Effector memory CD8-positive, alpha-beta T cell (primary cell): ENCODE measurements at places on chromosomes 6 and 20.

DNA sequence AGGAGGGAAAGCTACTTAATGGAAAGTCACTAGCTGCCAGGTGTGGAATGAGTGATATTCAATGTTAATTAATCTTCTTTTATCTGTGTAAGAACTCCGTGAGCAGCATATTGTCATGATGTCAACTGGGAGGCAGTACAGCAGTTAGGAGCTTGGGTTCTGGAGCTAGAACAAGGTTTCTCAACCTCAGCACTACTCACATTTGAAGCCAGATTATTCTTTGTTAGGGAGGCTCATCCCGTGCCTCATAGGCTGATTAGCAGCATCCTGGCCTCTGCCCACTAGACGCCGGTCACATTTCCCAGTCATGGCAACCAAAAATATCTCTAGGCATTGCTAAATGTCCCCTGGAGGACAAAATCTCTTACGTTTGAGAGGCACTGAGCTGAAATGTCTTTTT is 41.2 kb downstream of the BCAS1 start:
- no peak for DNase-seq
- H3K36me3 ChIP-seq = no peaks in the 10 kb centered on the region
- peaks cover 75% of the 10 kb centered on the region for H3K27me3 ChIP-seq
- no peak overlapping the region for H3K27ac ChIP-seq
- no peaks in the 10 kb centered on the region for H3K4me1 ChIP-seq

DNA sequence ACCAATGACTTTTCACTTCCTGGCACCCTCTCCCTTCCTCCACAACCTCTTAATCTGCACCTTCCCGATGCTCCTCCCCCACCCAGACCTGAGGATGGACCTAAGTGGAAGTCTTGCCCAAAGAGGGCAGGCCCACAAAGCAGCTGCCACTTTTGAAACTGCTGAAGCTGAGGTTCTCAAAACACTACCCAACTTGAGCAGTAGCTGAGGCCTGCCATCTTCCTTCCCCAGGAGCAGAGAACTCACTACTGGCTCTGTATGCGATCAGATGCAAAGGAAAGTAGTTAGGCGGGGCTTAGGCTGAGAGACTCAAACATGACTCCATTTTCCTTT is 1.5 kb downstream of the HM13 start:
- DNase-seq = no peak
- no peaks in the 10 kb centered on the region for H3K27me3 ChIP-seq
- H3K4me1 ChIP-seq = peaks cover 15% of the 10 kb centered on the region
- peaks cover 16% of the 10 kb centered on the region for H3K36me3 ChIP-seq
- H3K4me3 ChIP-seq = no peak overlapping the region

DNA sequence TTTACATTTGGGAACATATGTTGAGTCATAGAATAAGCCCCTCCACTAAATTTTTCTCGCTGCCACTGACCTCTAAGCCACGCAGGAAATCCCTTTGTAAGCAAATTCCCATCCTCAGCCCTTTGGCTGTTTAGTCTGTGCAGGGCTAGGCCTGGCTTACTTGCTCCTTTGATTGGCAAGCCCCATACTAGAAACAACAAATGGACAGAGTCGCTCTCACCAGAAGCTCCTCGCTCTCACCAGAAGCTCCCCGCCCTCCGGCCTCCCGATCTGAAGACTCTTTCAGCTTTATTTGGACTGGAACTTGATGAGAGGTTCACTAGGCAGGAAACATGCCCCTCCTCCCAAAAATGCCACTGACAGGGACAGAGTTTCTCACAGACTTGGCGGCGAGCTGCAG is 149.2 kb upstream of the EXOC2 start:
- no peak for DNase-seq
- no peak overlapping the region for H3K4me3 ChIP-seq
- peaks cover 53% of the 10 kb centered on the region for H3K27me3 ChIP-seq
- H3K36me3 ChIP-seq = no peaks in the 10 kb centered on the region
- no peaks in the 10 kb centered on the region for H3K4me1 ChIP-seq
- H3K27ac ChIP-seq = no peak overlapping the region

GRCh38 chr20:44219170-44219730 is 8.7 kb upstream of the OSER1 start:
- H3K4me1 ChIP-seq = peaks cover 46% of the 10 kb centered on the region
- DNase-seq = no peak
- H3K27me3 ChIP-seq = no peaks in the 10 kb centered on the region

GRCh38 chr6:16854986-16855385 is 93.7 kb upstream of the ATXN1 start:
- no peaks in the 10 kb centered on the region for H3K36me3 ChIP-seq
- no peak overlapping the region for H3K4me3 ChIP-seq
- H3K27ac ChIP-seq = no peak overlapping the region
- H3K27me3 ChIP-seq = peaks cover 33% of the 10 kb centered on the region

DNA sequence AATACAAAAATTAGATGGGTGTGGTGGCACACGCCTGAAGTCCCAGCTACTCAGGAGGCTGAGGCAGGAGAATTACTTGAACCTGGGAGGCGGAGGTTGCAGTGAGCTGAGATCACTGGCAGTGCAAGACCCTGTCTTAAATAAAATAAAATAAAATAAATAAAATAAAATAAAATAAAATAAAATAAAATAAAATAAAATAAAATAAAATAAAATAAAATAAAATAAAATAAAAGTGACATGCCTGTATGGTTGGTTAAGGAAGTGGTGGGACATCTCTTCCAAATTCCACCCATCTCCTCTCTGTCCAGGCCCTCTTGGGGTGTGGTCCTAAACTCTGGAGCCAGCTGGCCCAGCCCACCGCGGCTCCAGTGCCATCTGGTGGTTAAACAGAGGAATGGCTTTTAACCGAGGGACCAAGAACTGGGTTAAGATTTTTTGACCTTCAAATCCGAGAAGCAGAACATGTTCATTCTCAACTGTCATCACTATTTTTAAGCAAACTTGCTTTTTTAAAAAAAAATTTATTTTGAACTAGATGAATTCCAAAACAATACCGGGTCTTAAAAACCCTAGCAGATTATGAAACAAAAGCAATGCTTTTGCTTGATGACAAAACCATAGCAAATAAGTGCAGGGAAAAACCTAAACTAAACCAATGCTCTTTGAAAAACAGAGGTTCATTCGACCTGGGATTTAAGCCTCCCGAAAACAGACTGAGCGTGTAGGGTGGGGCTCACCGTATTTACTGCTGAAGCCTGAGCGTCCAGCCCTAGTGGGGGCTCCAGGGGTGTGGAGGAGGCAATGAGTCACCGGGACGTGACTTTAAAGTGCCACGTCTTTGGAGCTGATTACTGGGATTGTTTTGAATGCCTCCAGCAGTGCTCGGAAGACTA is 68.8 kb downstream of the CDC5L start:
- peak; percentile 15 for DNase-seq
- no peak overlapping the region for H3K4me3 ChIP-seq
- H3K27ac ChIP-seq = no peak overlapping the region
- peaks cover 13% of the 10 kb centered on the region for H3K36me3 ChIP-seq
- no peaks in the 10 kb centered on the region for H3K4me1 ChIP-seq
- peaks cover 6% of the 10 kb centered on the region for H3K27me3 ChIP-seq

- H3K4me3 ChIP-seq = no peak overlapping the region
- H3K27me3 ChIP-seq = no peaks in the 10 kb centered on the region
- H3K4me1 ChIP-seq = no peaks in the 10 kb centered on the region
These were observed 257.7 kb upstream of the MARCKS start for GRCh38 chr6:113599444-113599843.

DNA sequence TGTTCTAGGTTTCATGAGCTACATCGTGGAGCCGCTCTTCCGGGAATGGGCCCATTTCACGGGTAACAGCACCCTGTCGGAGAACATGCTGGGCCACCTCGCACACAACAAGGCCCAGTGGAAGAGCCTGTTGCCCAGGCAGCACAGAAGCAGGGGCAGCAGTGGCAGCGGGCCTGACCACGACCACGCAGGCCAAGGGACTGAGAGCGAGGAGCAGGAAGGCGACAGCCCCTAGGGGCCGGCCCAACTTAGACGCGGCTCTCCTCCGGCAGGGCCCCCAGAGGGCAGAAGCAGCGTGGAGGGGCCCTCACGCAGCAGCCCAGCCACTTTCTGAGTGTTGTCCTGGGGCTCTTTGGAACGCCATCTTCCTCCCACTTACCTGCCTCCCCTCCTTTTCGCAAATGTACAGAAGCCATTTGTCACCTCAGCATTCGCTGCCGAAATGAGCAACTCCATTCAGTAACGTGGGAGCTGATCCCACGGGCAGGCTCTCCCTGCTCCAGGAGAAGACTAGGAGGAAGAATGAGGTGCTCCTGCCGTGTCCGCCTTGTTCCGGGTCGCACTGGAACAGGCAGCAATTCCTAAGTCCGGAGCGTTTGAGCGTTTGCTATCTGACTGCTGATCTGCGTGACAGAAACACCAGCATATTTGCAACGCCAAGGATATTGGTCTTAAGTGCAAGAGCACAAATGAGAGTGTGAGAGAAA is 58.4 kb downstream of the MTFR2 start:
- H3K27me3 ChIP-seq = peaks cover 10% of the 10 kb centered on the region
- no peaks in the 10 kb centered on the region for H3K36me3 ChIP-seq
- no peak overlapping the region for H3K4me3 ChIP-seq
- no peak overlapping the region for H3K27ac ChIP-seq
- no peaks in the 10 kb centered on the region for H3K4me1 ChIP-seq

- no peak overlapping the region for H3K27ac ChIP-seq
- no peak overlapping the region for H3K4me3 ChIP-seq
- peaks cover 16% of the 10 kb centered on the region for H3K4me1 ChIP-seq
- no peak for DNase-seq
These were observed 16.3 kb upstream of the SDCBP2 start for GRCh38 chr20:1345030-1345755.

DNA sequence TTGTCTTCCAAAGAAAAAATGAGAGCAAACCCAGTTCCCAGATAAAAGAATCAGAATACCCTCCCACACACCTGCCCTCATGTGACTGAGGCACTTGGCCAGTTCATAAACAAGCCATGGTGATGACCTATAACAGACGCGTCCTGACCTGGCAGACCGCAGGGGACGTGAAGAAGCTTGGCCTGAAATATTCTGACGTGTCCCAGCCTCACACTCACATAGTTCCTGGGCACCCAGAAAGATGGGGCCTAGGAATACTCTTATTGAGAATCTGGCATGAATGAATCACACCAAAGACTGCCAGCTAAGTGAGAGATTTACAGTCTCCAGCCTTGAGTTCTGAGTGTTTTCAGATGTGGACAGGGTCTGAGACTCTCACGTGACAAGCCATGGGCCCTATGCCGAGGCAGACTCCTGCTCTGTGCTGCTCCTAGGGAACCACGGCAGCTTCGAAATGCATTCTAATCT is 17.2 kb upstream of the MAP3K4 start:
- H3K27me3 ChIP-seq = peaks cover 45% of the 10 kb centered on the region
- no peak overlapping the region for H3K27ac ChIP-seq
- no peaks in the 10 kb centered on the region for H3K4me1 ChIP-seq
- H3K36me3 ChIP-seq = peaks cover 5% of the 10 kb centered on the region
- H3K4me3 ChIP-seq = no peak overlapping the region

DNA sequence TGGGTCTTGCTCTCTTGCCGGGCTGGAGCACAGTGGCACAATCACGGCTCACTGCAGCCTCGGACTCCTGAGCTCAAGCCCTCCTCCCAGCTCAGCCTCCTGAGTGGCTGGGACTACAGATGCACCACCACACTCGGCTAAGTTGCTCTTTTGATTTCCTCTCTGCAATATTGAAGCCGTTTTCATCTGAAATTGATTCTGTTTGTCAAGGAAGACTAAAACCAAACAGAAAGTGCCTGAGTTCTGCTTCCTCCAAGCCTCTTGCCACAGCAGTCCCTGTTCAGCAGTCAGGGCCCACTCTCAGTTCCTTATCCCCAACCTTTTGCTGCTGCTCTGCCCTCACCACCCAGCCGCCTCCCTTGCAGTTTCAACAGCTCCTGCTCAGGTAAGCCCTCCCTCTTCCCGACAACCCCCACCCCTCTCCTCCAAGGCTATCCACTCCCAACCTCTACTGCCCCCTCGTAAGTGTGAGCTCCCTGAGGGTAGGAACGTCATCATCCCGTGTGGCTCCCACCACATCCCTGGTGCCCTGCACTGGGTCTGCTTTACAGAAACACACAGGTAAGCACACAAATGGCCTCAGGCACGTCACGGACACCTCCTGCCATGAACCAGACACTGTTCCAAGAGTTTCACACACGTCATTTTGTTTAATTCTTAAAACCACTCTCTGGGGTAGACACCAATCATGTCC is 70.7 kb upstream of the TAB2 start:
- no peak for DNase-seq
- H3K4me3 ChIP-seq = no peak overlapping the region
- no peak overlapping the region for H3K27ac ChIP-seq
- H3K27me3 ChIP-seq = no peaks in the 10 kb centered on the region

- H3K27ac ChIP-seq = peak overlapping the region; percentile 88
- H3K36me3 ChIP-seq = peaks cover 4% of the 10 kb centered on the region
- no peak for DNase-seq
- no peaks in the 10 kb centered on the region for H3K27me3 ChIP-seq
These were observed 39.8 kb downstream of the PRDM1 start for GRCh38 chr6:106125925-106126435.

GRCh38 chr6:75563032-75563431 is 38.6 kb upstream of the SENP6 start:
- no peak for DNase-seq
- peaks cover 3% of the 10 kb centered on the region for H3K4me1 ChIP-seq
- no peak overlapping the region for H3K27ac ChIP-seq
- H3K27me3 ChIP-seq = peaks cover 20% of the 10 kb centered on the region

GRCh38 chr20:17871886-17872285 is 96.7 kb downstream of the SNX5 start:
- H3K4me1 ChIP-seq = peaks cover 13% of the 10 kb centered on the region
- H3K4me3 ChIP-seq = peak overlapping the region; percentile 23
- peak overlapping the region; percentile 8 for H3K27ac ChIP-seq
- DNase-seq = no peak
- no peaks in the 10 kb centered on the region for H3K36me3 ChIP-seq

- no peak overlapping the region for H3K27ac ChIP-seq
- peaks cover 16% of the 10 kb centered on the region for H3K27me3 ChIP-seq
- H3K4me1 ChIP-seq = no peaks in the 10 kb centered on the region
- no peaks in the 10 kb centered on the region for H3K36me3 ChIP-seq
These were observed 78.4 kb upstream of the IYD start for GRCh38 chr6:150290429-150290828.

DNA sequence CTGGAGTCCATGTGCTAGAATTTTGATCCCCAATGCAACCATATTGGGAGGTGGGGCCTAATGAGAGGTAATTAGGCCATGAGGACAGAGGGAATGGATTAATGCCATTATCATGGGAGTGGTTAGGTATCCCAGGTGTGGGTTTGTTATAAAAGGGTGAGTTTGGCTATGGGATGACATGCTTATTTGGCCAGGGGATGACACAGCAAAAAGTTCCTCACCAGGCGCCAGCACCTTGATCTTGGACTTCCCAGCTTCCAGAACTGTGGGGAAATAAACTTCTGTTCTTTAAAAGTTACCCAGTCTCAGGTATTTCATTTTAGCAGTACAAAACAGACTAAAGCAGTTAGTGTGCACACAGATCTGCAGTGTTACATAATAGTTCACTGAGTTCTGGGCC is 84.1 kb downstream of the ADGB start:
- H3K27me3 ChIP-seq = no peaks in the 10 kb centered on the region
- no peak overlapping the region for H3K27ac ChIP-seq
- peaks cover 5% of the 10 kb centered on the region for H3K36me3 ChIP-seq
- no peaks in the 10 kb centered on the region for H3K4me1 ChIP-seq

- H3K27me3 ChIP-seq = peaks cover 14% of the 10 kb centered on the region
- H3K4me1 ChIP-seq = no peaks in the 10 kb centered on the region
- no peaks in the 10 kb centered on the region for H3K36me3 ChIP-seq
- H3K27ac ChIP-seq = no peak overlapping the region
- DNase-seq = no peak
These were observed 544.5 kb downstream of the MAFB start for GRCh38 chr20:40144581-40144980.
